ENCODE measurements at places on chromosomes 3 and 15. TPM values are rescaled to one million over a fixed set of nuclear protein-coding genes. Genes with fewer than 3 reads are reported as not detected.

Gene COL6A5
- not detected for total RNA-seq

DNA sequence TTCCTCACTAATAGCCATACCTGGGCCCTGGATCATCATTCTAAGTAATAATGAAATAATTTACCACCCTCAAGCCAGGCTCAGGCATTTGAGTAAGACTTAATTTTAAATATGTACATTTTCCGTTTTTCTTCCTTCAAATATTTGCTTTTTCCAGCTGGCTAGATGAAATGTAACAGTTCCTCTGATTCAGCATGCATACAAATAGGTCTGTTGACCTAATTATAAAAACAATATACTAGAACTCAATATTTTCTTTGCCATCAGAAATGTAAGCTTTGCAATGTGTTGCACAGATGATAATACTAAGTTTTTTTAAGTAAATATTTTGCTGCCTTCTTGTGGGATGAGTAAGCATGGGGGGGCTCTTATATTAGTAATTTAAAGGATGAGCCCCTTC lies 91.6 kb downstream of the FEZF2 start:
- ATAC-seq: no peak

GRCh38 chr3:188183452-188183851 lies 29.5 kb downstream of the LPP start:
- ATAC-seq: no peak

GRCh38 chr15:76861815-76862397 lies 43.2 kb downstream of the SCAPER start:
- ATAC-seq: no peak

Data from gastroesophageal sphincter (tissue), 4 donors.